ENCODE measurements at places on chromosomes 4 and X.

- no peak for DNase-seq
These were observed 112.7 kb upstream of the DUSP21 start for GRCh38 chrX:44731160-44731559.

DNA sequence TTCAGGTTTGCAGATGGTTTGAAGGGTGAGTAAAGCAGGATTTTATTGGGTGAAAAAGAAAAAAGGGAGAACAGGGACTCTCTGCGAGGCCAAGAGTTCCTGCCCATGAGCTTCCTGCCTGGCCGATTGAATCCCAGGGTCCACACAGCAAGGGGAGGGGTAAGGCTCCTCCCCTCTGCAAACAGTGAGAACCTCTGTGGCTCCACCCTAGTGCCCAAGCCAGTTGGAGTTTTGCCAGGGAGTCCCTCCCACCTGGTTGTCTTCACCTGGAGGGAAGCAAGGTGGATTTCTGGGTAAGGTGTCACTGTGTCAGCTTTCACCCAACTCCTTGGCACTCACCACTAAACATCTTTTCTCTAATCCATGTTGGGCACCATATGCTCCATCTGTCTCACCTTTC, 70.9 kb downstream of the PDHA2 start:
- no peak for DNase-seq

DNA sequence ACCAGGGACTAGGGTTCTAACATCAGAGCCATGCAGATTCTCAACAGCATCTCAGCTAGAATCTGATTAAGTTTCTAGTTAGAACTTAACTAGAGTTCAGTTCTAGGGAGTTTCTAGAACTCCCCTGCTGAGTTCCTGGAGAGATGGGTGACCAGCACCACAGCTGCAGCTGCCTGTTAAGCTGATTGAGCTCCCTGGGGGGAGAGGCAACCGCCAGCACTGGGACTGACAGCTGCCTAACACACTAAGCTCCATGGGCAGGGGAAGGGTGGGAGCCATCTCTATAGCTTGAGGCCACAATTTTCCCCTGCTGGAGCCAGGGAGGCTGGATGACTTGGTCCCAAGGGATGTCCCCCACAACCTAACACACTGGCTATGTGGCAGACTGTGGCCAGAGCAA, 84.2 kb downstream of the CHIC1 start:
- no peak for DNase-seq

GRCh38 chrX:144566592-144566991, 680.7 kb upstream of the SPANXN1 start:
- peak; percentile 57 for DNase-seq

DNA sequence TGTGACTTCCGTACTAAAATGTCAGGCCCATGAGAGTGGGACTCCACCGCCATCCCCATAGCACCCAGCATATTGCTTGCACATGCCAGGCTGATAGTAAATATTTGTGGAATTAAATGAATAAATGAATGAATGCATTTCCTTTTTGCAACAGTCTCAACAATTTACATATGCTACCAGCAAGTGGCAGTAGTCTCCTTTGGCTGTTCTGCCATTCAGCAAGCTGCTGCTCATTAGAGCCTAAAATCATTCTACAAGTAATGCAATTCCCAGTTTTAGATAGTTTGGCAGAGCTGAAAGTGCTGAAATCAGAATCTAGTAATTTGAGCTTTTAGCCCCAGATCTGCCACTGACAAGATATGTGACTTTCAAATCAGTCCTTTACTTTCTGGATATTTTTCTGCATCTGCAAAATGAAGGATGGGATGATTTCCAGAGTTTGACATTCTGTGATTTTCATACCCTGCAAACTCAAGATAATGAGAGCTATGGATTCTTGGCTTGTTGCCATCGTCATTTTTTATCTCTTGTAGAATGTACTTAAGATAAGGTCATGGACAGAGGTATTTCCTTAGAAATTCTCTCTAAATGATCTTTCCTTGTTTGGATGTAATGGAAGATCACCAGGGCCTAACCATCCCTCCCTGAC, 35.7 kb upstream of the INTS6L start:
- no peak for DNase-seq

- no peak for DNase-seq
These were observed 17.1 kb upstream of the PAGE2B start for GRCh38 chrX:55057675-55058249.

DNA sequence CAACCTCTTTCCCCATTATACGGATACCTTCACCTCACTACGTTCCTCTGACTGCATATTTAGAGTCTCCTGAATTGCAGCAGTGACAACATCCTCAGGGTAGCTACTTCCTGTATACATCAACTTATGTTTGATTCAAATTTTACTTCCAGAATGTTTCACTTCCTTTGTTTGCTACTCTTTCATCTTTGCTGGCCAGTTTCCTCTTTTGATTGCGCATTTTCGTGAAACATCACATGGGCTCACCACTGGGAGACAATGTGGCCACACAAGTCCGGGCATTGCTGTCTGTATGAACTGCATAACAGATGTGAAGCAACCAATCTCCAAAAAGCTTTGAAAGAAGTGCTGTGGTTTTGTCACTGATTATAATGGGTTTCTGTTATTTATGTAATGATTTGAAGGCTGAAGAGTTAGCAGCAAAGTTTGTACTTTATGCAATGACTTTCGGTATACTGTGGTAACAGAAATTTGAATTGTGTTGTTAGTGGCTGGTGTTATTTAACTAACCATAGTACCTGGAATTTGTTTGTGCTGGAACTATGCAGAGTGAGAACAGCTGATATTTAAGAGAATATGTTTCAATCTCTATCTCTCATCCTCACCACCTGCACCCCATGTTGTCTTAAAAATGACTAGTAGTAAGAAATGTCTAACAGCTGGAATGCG, 7.4 kb downstream of the SNCA start:
- no peak for DNase-seq

DNA sequence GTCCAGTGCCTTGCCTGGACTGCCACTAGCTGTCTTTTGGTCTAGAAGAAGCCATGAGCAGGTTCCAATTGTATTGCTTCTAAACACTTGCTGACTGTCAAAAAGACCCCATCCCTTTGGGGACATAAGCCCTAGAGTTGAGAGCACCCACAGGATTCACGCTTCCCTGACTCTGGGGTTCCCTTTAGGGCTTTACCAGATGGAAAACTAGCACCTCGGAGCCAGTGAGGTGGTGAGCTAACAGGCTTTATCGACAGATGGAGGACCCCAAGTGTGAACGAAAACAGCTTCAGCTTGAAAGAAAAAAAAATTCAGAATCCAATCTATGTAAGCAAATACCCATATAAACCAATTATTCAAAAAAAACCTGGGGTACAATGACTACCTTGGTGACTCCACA, 90.8 kb downstream of the NAA11 start:
- DNase-seq, result no peak

DNA sequence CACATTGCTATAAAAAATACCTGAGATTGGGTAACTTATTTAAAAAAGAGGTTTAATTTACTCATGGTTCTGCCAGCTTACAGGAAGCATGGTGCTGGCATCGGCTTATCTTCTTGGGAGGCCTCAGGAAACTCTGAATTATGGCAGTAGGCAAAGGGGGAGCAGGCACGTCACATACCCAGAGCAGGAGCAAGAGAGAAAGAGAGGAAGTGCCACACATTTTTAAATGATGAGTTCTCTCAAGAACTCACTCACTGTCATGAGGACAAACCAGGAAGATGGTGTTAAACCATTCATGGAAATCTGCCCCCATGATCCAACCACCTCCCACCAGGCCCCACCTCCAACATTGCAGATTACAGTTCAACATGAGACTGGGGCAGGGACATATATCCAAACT, 10.0 kb upstream of the AFF1 start:
- peak; percentile 76 for DNase-seq

DNA sequence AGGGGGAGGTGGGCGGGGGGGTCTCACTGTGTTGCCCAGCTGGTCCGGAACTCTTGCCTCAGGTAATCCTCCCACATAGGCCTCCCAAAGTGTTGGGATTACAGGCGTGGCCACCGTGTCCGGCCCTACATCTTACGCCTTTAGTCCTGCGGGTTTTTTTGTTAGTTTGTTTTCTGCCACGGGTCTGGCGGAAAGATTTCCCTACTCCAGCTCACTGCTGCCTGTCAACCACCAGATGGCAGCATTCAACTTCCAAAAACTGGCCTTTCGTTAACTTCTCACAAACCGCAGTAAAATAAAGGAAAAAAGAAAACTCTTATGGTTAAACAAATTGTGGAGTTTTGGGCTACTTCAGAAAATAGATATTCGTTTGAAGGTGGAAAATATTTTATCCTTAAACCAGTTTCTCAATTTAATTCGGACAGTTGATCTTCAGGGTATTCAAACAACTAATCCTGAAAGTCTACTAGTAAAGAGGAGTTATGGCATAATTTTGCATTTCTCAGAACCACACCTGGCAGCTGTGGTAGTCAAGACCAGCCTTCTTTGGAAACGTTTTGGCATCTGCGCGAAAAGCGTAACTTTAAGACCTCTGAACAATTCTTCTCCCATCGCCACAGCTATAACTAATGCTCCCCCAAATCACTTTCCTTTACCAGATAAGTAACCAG, 41.1 kb downstream of the LUZP4 start:
- DNase-seq, result peak; percentile 74

DNA sequence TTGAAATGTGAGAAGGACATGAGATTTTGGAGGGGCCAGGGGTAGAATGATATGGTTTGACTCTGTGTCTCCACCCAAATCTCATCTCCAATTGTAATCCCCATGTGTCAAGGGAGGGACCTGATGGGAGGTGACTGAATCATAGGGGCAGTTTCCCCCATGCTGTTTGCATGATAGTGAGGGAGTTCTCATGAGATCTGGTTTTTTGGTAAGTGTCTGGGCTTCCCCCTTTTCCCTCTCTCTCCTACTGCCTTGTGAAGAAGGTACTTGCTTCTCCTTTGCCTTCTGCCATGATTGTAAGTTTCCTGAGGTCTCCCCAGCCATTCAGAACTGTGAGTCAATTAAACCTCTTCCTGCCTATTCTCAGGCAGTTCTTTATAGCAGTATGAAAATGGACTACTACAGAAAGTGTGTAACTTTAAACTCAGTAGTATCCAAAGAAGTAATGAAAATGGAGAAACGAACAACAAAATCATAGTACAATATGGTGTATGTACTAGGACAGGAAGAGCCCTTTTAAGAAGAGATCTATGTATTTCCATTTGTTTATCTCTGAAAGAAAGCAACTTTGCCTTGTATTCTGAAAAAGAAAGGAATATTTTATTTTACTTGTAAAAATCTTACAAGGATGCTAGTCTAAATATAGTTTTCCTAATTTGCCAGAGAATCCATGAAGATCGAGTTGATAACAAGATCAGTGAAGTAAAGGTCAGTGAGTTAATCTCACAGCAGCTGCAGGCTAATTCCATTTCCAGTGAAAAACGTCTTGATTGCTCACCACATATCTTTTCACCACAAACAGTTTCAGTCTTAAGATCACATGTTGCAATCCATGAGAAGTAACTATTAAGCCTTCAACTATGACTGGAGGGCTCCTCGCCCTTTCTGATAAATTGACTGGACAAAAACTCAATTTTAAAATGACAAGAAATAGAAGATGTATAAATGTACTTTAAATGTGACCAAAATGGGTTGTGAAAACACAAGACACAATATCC, 20.5 kb downstream of the PKD2 start:
- no peak for DNase-seq

DNA sequence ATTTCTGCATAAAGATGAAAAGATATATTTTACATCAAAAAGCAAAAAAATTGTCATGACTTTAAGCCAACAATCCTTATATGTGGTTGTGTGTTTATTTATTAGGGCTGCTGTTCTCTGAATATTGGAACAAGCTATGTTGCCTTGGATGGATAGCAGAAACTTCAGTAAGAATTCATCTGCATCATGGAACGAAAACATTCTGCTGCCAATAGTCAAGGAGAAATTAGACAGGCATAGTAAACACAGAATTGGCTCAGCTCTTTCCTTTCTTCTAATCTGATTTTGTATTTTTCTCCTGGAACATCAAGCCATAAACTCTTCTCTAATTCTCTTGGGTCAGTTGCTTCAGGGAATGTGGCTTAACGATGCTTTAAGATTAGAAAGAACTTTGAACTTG, 1257.0 kb downstream of the NLGN4X start:
- no peak for DNase-seq

GRCh38 chr4:38132843-38133662, 172.9 kb downstream of the PTTG2 start:
- DNase-seq, result peak; percentile 35
